ENCODE measurements at places on chromosomes 7 and 10.
A peak's percentile ranks its signal among the peaks of the same experiment; 100 is the strongest.

- DNase-seq, result no peak
Observed at GRCh38 chr7:140212100-140212881, 35.5 kb upstream of the KDM7A start.

GRCh38 chr10:113103131-113103840 is 153.2 kb downstream of the TCF7L2 start:
- DNase-seq, result no peak

DNA sequence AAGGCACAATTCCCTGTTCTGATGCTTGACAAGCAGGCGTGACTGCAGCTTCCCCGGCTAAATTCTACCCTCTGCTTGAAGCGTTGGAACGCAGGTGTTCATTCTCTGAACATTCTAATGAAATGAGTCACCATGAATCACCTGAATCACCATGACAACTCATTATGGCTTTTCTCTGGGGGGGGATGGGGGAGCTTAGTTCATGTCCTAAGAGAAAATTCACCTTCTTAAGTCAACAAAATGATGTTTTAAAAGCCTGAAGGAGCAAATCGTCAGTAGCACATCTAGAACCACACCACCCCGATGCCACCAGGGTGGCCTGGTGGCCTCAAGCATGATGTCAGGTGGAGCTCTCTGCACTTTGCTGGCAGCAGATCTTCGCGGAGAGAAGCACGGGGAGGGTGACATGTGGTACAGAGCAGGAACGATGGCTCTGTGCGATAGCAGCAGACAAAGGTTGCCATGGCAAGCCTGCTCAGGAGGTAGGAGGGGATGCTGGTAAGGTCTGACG is 33.7 kb downstream of the DDC start:
- DNase-seq, result no peak

GRCh38 chr10:111247781-111248389 is 171.1 kb downstream of the ADRA2A start:
- DNase-seq, result no peak

GRCh38 chr10:79143879-79144278 is 75.1 kb downstream of the ZMIZ1 start:
- no peak for DNase-seq

DNA sequence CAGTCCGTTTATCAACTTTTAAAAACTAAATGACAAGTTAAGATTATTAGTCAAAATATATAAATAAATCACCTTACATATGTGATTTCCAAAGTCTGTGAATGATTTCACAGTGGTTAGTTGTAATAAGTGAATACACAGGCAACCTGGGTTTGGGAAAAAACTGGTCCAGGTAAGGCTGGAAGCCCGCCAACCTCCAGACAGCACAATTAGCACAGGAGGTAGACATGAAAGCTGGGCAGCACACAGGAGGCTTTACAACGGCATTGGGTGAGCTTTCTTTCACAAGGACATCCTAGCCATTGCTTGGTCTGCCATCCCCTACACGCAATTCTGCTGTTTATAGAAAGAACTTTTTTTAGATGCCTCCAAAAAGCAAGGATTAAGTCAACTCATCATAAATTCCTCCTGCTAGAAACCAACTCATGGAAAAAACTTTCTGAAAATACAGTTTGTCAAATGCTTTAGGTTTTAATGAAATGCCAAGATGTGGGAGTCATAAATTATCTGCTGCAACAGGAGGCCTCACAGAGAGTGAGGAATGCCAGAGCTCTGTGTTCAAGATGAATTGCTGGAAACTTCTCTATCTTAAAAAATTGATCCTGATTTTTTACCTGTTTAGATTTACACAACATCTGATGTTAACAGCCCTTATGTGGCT is 346.8 kb upstream of the NFE2L3 start:
- peak; percentile 50 for DNase-seq

DNA sequence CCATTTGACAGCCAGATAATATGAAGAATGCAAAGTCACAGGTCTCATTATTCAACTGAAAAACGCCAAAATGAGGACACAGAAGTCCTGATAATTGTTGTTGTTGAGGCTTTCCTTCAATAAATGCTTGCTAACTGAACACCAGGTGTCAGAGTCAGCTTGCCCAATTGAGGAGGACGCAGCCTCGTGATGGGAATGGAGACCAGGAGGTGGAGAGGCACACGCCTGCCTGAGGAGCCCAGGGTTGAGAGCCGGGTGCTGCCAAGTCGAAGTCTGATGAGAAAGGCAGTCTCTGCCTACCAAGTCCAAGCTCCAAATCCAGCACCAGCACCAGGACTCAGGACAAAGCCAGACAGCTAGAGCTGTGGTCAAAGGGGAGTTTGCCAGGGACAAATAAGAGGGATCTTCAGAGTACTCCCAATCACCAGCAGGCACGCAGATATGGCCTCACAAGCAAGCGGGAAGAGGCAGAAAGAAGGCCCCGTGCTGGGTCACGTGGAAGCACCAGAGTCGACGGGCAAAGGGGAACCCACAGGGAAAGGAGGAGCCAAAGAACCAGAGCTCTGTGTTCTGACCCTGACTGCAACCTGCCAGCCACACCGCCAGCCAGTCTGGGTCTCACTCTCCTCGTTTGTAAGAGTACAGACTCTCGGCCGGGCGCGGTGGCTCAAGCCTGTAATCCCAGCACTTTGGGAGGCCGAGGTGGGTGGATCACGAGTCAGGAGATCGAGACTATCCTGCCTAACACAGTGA is 47.6 kb downstream of the VOPP1 start:
- DNase-seq, result no peak

GRCh38 chr10:100307684-100308083 is 21.2 kb upstream of the BLOC1S2 start:
- DNase-seq, result no peak

GRCh38 chr10:119241066-119241465 is 33.7 kb downstream of the GRK5 start:
- DNase-seq, result no peak

DNA sequence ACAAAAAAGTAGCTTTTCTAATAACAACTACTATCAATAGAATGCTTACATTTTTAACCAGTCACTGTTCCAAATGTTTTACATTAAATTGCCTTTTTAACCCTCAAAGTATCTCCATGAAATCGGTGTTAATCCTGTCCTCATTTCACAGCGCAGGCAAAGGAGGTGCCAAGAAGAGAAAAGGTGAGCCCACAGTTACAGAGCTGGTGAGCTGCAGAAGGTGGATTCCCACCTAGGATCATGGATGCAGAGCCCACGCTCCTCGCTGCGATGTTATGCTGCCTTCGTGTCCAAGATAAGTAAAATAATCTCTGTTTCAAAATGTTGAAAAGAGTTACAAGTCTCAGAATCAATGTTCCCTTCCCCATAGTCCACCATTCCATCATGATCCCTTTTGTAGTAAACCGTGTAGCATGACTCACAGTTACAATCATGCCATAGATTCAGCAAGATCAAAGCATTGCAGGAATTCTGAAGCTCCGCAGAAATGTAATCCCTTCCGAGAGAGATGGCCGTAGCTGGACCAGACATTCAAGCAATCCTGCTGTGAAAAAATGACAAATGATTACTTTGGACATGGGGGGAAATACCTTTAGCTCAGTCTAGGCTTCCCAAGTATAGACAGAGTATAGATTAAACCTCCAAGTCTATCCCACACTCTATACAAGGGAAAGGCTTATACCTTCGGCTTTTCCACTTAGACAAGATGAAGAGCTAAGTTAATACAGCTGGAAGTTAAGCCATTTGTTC is 394.7 kb upstream of the AKR1E2 start:
- no peak for DNase-seq

DNA sequence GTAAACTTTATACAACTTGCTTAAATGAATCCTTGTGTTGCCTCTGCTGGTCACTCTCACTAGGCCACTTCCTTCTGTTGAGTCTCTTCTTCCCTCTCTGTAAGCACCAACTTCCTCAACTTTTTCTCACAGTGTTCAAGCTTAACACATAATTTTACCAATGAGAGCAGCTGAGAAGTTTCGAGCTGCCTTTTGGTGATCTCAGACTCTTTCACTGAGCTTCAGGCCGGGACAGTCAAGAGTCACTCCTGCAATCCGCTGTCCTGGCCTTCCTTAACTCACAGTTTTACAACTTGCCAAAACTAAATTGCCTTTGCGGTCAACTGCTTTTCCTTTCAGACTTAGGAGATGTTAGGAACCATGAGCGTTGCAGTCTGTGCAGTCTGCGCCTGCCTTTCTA is 47.4 kb downstream of the PRPF18 start:
- peak; percentile 59 for DNase-seq

DNA sequence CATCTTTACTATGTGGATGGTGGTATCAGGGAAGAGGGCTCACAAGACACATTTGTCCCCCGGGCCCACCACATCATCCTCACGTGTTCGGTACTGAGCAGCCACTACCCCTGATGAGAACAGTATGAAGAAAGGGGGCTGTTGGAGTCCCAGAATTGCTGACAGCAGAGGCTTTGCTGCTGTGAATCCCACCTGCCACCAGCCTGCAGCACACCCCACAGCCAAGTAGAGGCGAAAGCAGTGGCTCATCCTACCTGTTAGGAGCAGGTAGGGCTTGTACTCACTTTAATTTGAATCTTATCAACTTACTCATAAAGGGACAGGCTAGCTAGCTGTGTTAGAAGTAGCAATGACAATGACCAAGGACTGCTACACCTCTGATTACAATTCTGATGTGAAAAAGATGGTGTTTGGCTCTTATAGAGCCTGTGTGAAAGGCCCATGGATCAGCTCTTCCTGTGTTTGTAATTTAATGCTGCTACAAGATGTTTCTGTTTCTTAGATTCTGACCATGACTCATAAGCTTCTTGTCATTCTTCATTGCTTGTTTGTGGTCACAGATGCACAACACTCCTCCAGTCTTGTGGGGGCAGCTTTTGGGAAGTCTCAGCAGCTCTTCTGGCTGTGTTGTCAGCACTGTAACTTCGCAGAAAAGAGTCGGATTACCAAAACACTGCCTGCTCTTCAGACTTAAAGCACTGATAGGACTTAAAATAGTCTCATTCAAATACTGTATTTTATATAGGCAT is 9.1 kb upstream of the CSGALNACT2 start:
- peak; percentile 60 for DNase-seq

GRCh38 chr10:80518807-80519360 is 18.8 kb upstream of the SH2D4B start:
- no peak for DNase-seq

GRCh38 chr7:35747611-35748010 is 52.7 kb upstream of the HERPUD2 start:
- DNase-seq, result no peak

GRCh38 chr10:97518301-97519043 is 19.7 kb downstream of the UBTD1 start:
- DNase-seq, result peak; percentile 69

DNA sequence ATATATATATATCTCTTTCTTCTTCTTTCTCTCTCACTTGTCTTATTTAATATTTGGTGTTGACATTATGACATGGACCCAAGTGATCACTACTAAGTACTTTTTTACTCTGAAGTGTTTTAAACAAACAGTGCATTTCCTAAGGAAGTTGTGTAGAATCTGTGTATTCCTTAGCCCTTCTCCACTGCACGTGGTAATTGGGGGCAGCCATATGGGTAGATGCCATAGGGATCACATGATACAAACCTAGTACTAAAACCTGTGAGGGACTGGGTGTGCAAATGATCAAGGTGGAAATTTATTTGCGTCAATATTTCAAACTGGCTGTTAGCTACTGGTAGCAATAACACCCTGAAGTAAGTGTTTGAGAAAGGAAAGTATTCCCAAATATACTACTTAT is 25.0 kb downstream of the THSD7A start:
- DNase-seq, result no peak

- no peak for DNase-seq
Observed at GRCh38 chr10:28130267-28130666, 131.4 kb upstream of the ODAD2 start.

DNA sequence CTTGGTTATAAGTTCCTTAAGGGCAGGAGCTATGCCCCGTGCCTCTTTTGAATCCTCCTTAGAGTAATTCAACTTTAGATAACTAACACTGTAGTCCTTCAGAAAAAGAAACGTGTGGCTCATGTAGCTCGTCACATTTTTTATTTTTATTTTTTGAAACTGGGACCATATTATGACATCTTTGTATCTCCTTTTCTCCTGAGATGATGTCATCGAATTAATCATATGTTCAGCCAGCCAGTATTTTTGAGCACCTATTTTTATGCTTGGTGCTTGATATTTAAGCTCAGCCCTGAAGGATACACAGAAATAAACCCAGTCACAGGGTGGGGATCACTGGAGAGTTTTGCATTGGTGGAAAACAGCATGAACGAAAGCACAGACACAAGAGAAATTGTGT is 22.6 kb upstream of the CELF2 start:
- DNase-seq, result no peak

DNA sequence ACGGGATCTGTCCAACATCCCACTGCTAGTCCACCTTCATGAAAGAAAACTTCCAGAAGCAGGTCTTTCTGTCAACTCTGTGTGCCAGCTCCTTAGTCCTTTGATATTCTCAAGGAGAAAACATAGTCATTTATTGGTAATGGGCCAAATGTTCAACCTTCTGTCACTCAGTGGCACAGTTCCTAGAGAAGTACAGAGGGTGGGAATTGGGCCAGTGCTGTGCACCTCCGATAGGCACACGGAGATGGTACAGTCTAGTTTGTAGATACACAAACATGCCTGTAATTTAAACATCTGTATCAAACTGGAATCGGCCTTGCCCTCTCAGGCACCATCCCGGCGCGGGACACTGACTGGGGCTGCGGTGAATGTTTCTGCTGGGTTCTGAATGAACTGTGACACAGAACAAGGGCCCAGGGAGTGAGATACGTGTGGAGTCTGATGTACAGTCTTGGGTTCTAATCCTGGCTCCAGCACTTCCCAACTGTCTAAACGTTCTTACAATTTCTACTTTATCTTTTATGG is 213.9 kb upstream of the SHH start:
- no peak for DNase-seq

GRCh38 chr10:98309366-98310355 is 41.7 kb upstream of the LOXL4 start:
- DNase-seq, result peak; percentile 79

DNA sequence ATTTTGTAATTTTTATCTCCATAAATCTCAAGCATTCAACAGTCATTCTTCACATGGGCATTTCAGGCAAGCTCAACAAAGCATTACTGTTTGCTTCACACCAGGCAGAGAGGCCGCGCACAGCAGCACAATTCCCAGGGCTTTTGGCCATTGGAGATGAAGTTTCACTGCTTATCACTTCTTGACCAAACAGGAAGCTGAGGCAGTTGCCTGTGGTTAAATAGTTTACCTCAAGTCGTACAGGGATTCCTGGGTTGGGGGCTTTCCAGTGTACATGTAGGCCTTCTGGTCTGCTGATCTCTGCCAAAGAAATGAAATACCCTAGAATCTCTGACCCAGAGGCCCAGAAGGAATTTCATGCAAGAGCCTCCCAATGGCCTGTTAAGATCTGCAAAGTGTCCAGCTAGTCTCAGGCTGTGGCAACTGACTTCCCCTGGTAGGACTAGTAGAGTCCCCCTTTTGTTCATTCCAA is 11.2 kb upstream of the PRDX3 start:
- DNase-seq, result peak; percentile 24

GRCh38 chr10:79003183-79004100 is 65.3 kb upstream of the ZMIZ1 start:
- DNase-seq, result no peak

GRCh38 chr10:43249962-43250614 is 16.8 kb downstream of the RASGEF1A start:
- DNase-seq, result peak; percentile 10
